Mammary microvascular endothelial cell (primary cell): ENCODE measurements at places on chromosomes 6 and 20. TPM values are rescaled to one million over a fixed set of nuclear protein-coding genes. Genes with fewer than 3 reads are reported as not detected.

The CD24 gene
- not detected in 2 replicates for total RNA-seq

The CGAS gene
- total RNA-seq, result 11.6 and 13.6 TPM in 2 replicates

The DSP gene
- 4.6 and 4.7 TPM in 2 replicates for total RNA-seq

The ZNF831 gene
- not detected in 2 replicates for total RNA-seq

The CCM2L gene
- 12.3 and 13.9 TPM in 2 replicates for total RNA-seq

The TAAR2 gene
- total RNA-seq, result not detected in 2 replicates

The CD109 gene
- 53.6 and 55.0 TPM in 2 replicates for total RNA-seq

The RCAN2 gene
- total RNA-seq, result 0.80 and 1.3 TPM in 2 replicates

The TP53TG5 gene
- total RNA-seq, result not detected in 2 replicates

The DNMT3B gene
- total RNA-seq, result 4.7 and 4.9 TPM in 2 replicates

The RNF144B gene
- 74.5 and 77.0 TPM in 2 replicates for total RNA-seq

The CPXM1 gene
- total RNA-seq, result 0.20 TPM in 1 of 2 replicates, not detected in the other

The UBR2 gene
- 11.5 and 13.9 TPM in 2 replicates for total RNA-seq

The ZKSCAN8 gene
- total RNA-seq, result 5.5 and 7.0 TPM in 2 replicates

The HTR1B gene
- total RNA-seq, result 5.9 and 6.1 TPM in 2 replicates

The OLIG3 gene
- total RNA-seq, result not detected in 2 replicates

The UBD gene
- total RNA-seq, result 23.4 and 24.5 TPM in 2 replicates

The BAG2 gene
- 5.7 and 5.8 TPM in 2 replicates for total RNA-seq

The NKX2-2 gene
- not detected in 2 replicates for total RNA-seq

The TRERF1 gene
- 0.07 and 0.15 TPM in 2 replicates for total RNA-seq

The CLDN20 gene
- total RNA-seq, result not detected in 2 replicates

The CDSN gene
- not detected in 2 replicates for total RNA-seq

The GABRR1 gene
- not detected in 2 replicates for total RNA-seq

The FAM83C gene
- not detected in 2 replicates for total RNA-seq

The B3GAT2 gene
- total RNA-seq, result under 0.01 TPM in 2 replicates

The SYNDIG1 gene
- total RNA-seq, result not detected in 2 replicates

The ARMH2 gene
- total RNA-seq, result not detected in 2 replicates

The PLN gene
- total RNA-seq, result not detected in 2 replicates
